Stimulated activated CD4-positive, alpha-beta T cell treated with anti-CD3 and anti-CD28 coated beads, Interleukin-4, amount 100 ng/mL, for 48 hours (primary cell): ENCODE measurements at places on chromosomes 2 and 18.

DNA sequence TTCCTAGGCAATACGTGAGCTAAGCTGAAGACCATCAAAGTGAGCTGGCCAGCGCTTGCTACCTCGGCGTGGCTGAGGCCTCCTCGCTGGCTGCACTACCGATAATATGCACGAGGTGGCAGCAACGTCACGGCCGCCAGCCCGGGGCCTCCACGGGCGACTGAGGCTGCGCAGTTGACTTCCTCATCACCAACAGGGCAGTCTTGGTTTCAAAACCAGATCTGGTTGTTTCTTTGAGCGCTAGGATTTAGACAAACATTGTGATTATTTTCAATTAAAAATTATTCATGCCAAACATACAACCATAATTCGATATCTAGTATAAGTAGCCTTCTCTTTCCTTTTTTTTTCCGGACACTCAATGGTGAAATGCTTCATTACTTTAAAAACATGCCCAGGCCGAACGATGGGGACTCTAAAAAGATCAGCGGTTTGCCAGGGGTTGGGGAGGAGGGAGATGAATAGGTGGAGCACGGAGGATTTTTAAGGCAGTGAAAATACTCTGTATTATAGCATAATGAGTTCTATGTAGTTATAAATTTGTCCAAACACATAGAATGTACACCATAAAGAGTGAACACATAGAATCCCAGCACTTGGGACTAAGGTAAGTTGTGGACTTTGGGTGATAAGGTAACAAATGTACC is 52.0 kb downstream of the CYBRD1 start:
- peak; percentile 80 for DNase-seq

DNA sequence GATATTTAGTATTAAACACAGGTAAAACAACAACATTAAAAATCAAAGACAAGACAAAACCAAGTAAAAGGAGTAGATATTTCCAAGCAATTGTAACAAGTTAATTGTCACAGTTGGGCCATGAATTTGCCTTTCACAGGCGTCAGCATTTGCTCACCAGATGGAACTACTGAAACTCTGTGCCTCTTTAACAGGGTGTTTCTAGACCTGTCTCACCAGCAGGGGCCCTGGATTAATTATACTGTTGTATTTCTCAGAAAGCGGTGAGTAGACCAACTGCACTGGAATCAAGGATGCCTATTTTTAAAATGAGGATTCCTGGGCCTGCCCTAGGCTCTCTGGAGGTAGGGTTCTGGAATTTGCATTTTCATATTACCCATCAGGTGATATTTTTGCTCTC is 92.6 kb downstream of the UPP2 start:
- no peak for DNase-seq

GRCh38 chr2:150043172-150043500 is 444.3 kb downstream of the RND3 start:
- DNase-seq, result no peak

GRCh38 chr2:66697366-66697765 is 262.4 kb downstream of the MEIS1 start:
- DNase-seq, result no peak

GRCh38 chr2:158378926-158379325 is 77.6 kb downstream of the CCDC148 start:
- no peak for DNase-seq

- no peak for DNase-seq
Observed at GRCh38 chr2:145007093-145007959, 487.4 kb upstream of the ZEB2 start.

- no peak for DNase-seq
Observed at GRCh38 chr2:64837925-64838641, 151.1 kb upstream of the SLC1A4 start.

- DNase-seq, result no peak
Observed at GRCh38 chr18:44473394-44474066, 207.2 kb upstream of the SETBP1 start.

GRCh38 chr2:78355967-78356366 is 669.5 kb upstream of the REG3G start:
- no peak for DNase-seq

- no peak for DNase-seq
Observed at GRCh38 chr18:35010993-35011392, 30.2 kb upstream of the MAPRE2 start.

DNA sequence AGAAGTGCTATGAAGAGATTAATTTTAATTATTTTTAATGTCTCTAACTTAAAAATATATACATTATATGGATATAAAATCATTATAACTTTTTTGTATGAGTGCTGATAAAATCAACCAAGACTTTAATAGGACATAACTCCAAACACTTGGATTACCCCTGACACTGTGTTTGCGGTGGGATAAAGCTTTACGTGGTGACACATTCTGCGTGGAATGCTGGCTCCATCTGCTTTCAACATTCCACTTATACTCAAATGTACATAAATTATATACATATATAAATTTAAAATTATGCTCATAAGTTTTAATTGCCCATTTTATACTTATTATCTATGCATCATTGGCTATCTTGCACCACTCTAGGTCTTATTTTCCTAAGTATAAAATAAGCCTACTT is 30.5 kb downstream of the LINC00305 start:
- no peak for DNase-seq

DNA sequence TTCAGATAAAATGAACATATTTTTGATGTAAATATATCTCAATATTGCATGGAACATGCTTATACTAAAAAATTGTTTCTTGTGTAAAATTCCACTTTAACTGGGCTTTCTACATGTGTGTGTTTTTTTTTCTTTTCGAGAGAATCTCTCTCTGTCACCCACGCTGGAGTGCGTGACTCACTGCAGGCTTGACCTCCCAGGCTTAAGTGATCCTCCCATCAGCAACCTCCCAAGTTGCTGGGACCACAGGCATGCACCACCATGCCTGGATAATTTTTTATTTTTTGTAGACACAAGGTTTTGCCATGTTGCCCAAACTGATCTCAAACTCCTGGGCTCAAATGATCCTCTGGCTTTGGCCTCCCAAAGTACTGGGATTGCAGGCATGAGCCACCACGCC is 254.6 kb downstream of the LOXHD1 start:
- no peak for DNase-seq

GRCh38 chr2:53498210-53498609 is 269.4 kb upstream of the CHAC2 start:
- DNase-seq, result no peak

- no peak for DNase-seq
Observed at GRCh38 chr18:7567474-7568425, 634 bp downstream of the PTPRM start.

GRCh38 chr2:181352158-181352557 is 105.0 kb upstream of the ITGA4 start:
- no peak for DNase-seq

- no peak for DNase-seq
Observed at GRCh38 chr2:72080286-72081145, 67.1 kb downstream of the CYP26B1 start.

GRCh38 chr2:226435146-226435545 is 364.5 kb downstream of the IRS1 start:
- no peak for DNase-seq

DNA sequence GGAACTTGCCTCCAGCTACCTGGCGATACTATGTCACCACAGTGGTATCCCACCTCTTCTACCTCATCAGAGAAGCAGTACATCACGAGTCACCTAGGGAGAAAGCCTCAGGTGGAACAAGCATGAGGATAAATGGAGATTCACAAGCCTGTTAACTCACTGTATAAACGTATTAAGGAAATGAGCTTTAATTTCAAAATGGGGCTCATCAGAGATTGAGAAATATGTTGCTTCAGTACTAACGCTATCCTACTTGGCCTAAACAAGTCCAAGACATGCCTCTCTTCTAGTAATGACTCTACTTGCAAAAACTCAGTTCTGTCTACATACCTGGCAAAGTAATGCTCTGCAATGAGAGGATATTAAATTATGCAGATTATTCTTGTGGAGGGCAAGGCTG is 4.3 kb downstream of the SLC39A6 start:
- no peak for DNase-seq

DNA sequence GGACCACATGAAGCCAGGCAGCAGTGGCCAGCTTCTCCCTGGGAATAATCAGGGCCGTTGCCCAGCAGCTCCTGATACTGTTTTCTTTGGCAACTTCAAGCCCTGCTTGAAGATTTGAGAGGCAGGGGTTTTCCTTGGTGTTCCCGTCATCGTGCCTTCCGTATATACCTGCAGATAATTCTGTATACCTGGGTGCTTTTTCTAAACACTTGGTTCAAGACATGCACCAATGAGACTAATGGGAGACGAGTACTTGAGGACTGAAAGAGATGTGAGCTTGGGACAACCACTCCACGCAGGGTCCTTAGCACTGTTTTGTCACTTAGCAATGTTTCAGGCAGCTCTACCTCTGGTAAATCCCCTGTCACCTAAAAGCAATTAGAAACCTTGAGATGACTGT is 118.8 kb downstream of the RTN4 start:
- no peak for DNase-seq

GRCh38 chr2:128401680-128402079 is 83.0 kb upstream of the HS6ST1 start:
- no peak for DNase-seq

GRCh38 chr2:74317701-74318100 is 25.5 kb downstream of the SLC4A5 start:
- no peak for DNase-seq

GRCh38 chr2:54588244-54588899 is 132.2 kb downstream of the SPTBN1 start:
- DNase-seq, result no peak

GRCh38 chr2:196435189-196435588 is 204.3 kb upstream of the CCDC150 start:
- DNase-seq, result no peak

- no peak for DNase-seq
Observed at GRCh38 chr2:45862843-45863242, 211.4 kb downstream of the PRKCE start.

- no peak for DNase-seq
Observed at GRCh38 chr2:151150331-151151320, 111.0 kb downstream of the RBM43 start.

DNA sequence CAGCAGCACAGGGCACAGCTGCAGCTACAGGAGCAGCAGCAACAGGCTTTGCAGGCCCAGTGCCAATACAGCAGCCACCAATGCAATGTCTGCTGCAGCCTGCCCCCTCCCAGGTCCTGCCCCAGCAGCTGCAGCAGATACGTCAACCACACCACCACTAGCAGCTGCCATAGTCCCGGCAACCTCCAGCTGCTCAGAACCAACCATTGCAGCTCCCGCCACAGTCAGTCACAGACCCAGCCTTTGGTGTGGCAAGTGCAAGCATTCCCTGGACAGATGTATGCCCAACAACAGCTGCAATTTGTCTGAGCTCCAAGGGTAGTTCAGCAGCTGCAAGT is 53.3 kb upstream of the TUBA3E start:
- no peak for DNase-seq

DNA sequence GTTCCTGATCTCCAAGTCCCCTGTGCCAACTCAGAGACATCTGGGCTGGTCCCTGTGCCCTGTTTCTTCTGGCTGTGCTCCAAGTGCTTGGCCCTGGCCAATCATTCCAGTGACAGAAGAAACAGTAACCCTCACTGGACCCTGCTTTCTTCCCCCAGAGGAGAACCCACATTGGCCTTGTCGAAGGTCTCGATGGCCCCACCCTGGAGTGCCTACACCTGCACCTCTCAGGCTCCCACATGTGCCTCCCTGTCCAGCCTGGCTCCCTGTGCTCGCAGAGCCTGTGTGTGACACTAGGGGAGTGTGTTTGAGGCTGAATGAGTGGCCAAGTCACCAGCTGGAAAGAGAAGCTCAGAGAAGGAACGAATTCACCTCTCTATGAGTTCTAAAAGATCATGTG is 5.9 kb upstream of the MAL start:
- DNase-seq, result no peak

GRCh38 chr2:148039783-148040182 is 18.9 kb downstream of the MBD5 start:
- no peak for DNase-seq

GRCh38 chr18:43719267-43719795 is 442.0 kb upstream of the SYT4 start:
- DNase-seq, result no peak

- DNase-seq, result no peak
Observed at GRCh38 chr2:215417400-215417951, 18.4 kb downstream of the FN1 start.

GRCh38 chr2:180001726-180002125 is 5.4 kb downstream of the CWC22 start:
- no peak for DNase-seq

- no peak for DNase-seq
Observed at GRCh38 chr2:129402076-129402475, 577.4 kb upstream of the RAB6C start.

- DNase-seq, result no peak
Observed at GRCh38 chr2:231696004-231696367, 12.3 kb upstream of the PTMA start.

DNA sequence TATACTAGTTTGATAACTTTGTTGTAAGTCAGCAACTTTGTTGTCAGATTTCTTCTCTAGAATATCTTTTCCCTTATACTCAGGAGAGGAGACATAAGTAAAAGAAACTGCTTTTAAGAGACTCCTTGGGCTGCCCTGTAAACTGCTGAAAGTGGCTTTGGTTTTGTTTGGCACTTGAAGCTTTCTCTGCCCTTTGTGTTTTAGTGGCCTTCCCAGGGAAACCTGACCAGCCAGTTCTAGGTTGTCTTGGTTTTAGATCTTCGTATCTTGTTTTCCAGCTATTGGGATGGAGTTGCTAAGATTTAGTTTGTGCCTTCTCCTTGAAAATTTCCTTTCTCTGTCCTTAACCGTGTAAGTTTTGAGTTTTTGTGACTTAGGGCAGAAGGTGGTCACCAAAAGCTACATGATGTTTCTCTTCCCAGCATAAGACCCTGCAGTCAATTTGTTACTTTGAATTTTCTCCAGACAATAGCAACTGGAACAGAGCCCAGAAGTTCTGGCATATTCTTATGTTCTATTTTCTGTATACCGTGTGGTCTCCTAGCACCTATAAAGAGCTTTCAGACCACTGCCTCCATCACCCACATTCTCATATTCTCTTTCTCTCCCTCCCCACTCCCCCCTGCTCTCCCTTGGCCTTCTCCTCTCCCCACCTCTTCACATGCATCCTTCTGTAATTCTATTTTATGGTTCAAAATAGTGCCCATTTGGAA is 81.1 kb downstream of the BOLA3 start:
- no peak for DNase-seq

DNA sequence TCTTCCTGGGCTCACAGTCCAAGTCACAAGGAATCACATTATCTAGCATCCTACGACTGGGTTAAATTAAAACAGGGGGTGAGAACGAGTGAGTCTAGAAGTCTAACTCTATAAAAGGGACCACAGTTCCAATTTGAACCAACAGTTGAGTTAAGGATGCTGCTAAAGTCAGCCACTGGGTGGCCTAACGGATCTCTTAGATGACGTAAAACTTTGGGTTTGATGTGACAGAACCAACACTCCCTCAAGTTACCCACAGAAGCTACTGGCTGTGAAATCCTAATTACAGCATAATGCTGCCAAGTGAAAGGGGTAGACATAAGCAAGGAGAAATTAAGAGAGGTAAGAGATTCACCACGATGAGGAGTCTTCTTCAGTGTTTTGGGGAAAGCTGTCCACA is 32.7 kb upstream of the RUFY4 start:
- no peak for DNase-seq

GRCh38 chr2:45904946-45905631 is 253.6 kb downstream of the PRKCE start:
- no peak for DNase-seq

- no peak for DNase-seq
Observed at GRCh38 chr2:131827481-131828163, 299.9 kb downstream of the CCDC74A start.

GRCh38 chr18:12857991-12858544 is 26.0 kb downstream of the PTPN2 start:
- DNase-seq, result no peak

GRCh38 chr2:161367675-161368074 is 48.4 kb upstream of the TBR1 start:
- no peak for DNase-seq
